CMK (cell line): ENCODE measurements at places on chromosomes 16 and 17.

- DNase-seq, result peak; percentile 86
Measured at GRCh38 chr17:50139950-50140885, 10.3 kb upstream of the SAMD14 start.

GRCh38 chr16:50816901-50817555 is 75.1 kb downstream of the CYLD start:
- DNase-seq, result no peak

DNA sequence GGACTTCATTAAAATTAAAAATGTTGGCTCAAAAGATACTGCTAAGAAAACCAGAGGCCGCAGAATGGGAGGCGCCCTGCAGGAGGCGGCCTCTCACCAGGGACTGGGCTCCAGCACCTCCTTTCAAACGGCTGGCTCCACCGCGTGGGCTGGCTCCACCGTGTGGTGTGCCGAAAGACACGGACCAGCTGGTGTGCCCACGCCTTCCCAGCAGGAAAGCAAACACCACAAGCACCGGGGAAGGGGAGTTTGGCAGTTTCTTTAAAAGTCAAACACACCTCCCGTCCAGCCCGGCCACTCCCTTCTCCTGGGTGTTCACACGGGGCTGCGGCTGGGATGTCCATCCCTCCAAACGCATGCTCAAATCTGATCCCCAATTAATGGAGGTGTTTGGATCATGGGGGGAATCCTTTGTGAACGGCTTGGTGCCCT is 13.9 kb downstream of the HAGH start:
- DNase-seq, result no peak

DNA sequence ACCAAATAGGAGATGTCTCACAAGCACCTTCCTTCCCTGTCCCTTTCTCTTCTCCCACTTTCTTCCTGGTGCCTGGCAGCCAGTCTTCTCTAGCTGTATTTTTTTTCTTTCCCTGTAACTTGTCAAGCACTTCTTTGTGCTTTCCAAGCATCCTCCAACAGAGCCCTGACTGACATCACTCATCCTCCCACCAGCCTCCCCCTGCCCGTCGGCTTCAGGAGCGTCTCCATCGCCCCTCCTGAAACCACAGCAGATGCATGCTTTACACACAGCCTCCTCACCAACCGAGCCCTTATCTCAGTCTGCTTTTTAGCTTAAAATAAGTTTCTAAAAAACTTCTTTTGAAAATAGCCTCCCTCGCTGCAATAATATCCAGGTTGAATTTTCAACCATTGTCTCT is 268.7 kb upstream of the CDH5 start:
- no peak for DNase-seq

DNA sequence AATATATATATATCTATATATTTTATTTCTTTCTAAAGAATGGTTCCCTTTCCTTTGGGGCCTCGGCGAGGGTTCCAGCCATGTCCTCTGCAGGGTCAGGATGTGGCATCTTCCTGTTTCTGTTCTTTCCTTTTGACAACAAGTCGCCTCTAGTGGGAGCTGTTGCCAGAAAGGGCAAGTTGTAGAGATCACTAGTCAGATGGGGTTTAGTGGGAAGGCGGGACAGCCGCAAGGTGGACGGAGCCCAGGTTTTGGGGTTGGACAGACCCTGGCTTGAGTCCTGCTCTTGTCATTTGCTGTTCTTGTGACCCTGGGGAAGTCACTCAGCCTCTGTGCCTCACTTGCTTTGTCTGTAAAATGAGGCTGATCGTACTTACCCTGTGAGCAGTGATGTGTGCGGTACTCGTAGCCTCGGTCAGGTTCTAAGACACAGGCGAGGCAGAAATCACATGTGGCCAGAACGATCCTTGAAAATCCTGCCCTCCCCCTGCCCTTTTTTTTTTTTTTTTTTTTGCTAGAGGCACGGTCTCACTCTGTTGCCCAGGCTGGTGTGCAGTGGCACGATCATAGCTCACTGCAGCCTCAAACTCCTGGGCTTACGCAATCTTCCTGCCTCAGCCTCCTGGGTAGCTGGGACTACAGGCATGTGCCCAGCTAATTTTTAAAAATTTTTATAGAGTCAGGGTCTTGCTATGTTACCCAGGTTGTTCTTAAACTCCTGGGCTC is 80.1 kb downstream of the ABCC6 start:
- peak; percentile 58 for DNase-seq

- DNase-seq, result no peak
Measured at GRCh38 chr16:68539711-68540239, 684 bp downstream of the ZFP90 start.
